Activated CD4-positive, alpha-beta T cell treated with anti-CD3 and anti-CD28 coated beads, Interleukin-2, amount 10 ng/mL, durations not matched to agents 24 days and 14 days (primary cell): ENCODE measurements at places on chromosomes 12 and 14.
A peak's percentile ranks its signal among the peaks of the same experiment; 100 is the strongest.

GRCh38 chr14:97280526-97280925, 483.3 kb downstream of the VRK1 start:
- DNase-seq, result no peak

- DNase-seq, result no peak
These were observed 6.4 kb upstream of the RAB21 start for GRCh38 chr12:71748081-71748850.

- DNase-seq, result no peak
These were observed 337.2 kb upstream of the NAV3 start for GRCh38 chr12:77493302-77494168.

DNA sequence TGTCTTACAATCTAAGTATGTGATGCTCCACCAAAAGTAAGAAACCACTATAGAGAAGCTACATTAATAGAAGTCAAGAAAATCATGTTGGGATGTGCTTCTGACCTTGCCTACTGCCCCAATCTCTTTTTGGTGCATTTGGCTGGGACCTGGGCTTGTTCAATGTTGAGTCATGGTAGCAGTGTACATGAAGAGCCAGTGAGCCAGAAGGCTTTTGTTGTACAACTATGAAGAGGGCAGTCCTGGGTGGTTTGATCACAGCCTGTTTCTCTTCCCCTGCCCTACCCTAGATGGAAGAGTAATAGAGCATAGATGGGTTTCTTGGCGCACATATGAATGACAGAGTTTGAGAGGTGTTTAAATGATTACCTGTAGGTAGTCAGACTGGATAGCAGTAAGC, 56.4 kb downstream of the UBR7 start:
- DNase-seq, result no peak

DNA sequence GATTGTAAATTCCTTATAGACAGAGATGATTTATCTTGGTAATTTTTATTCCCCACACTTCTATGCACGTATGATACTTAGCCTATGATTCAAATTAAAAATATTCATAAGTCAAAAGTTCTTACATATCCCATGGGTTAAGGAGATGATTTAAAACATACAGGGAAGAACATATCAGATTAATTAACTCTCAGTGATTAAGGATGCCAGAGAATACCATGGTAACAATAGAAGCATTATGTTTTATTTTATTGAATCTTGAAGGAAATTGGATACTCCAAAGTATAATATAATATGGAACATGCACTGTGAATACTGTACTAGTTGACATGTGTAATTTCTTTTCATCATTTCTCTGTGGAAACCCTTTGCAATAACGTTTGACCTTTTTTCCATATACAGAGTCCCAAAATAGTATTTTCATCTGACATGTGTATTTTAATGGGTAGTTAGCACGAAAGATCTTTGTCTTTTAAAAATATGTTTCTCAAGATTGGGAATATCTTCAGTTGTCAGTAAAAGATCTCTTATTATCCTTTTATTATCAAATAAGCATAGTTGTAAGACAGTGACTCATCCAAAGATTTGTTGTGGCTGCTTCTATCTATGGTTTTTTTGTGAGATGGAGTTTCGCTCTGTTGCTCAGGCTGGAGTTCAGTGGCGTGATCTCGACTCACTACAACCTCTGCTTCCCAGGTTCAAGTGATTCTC, 166.7 kb downstream of the RAD51B start:
- no peak for DNase-seq

DNA sequence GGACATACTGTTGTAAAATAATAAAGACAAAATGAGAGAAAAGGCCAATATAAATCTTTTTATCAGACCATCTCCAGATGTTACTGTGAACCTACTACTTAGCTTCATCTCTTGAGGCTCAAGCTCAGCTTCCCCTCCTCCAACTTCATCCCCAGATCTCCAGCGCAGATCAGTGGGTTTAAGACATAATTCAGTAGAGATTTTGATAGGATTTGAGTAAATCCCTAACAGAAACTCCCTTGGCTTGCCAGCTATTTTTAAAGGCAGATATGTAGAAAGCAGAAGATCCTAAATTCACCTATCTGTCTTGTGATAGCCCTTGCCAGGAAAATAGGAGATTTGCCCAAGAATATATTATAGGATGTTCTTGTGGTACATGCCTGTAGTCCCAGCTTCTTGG, 236.7 kb downstream of the FBXL14 start:
- DNase-seq, result no peak

DNA sequence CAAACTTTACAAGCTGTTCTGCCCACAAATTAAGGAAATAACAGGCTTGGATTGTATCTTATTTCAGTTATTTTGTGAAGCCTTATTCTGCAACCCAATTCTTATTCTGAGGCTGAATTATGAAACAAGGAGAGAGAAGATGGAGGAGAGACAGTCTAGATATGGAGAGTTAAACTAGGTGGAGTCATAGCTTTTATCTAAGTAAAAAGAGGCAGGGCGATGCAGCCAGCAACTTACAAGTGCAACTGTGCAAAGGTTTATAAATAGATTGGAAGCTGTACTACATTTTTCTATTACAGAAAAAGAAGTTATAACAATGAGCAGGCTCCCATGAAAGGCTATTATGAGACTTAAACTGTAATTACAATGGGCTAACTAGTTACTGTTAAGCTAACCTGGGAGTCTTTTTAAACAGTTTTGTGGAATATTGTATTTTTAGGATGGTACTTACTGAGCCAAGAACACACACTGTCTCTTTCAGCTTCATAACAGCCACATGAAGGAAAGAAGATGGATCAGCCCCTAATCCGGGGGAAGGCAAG, 22.4 kb downstream of the NID2 start:
- no peak for DNase-seq

- no peak for DNase-seq
These were observed 190.2 kb upstream of the CAND1 start for GRCh38 chr12:67078957-67079356.

DNA sequence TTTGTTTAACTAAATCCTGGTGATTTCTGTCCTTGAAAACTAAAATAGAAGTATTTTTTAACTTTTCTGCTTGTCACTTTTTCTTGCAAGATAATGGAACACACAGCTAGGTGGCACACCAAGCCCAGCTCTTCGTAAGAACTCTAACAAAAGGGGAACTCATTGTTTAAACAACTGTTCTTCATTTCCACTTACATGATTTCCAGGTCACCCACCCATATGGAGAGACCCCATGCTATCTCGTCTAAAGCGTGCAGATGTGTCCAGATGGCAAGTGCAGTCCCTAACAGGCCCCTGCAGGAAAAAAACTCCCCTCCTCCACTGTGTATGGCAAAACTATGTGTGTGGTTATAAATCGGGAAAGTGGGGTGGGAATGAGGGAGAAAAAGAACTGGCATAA, 43.3 kb upstream of the NT5DC3 start:
- peak; percentile 73 for DNase-seq

DNA sequence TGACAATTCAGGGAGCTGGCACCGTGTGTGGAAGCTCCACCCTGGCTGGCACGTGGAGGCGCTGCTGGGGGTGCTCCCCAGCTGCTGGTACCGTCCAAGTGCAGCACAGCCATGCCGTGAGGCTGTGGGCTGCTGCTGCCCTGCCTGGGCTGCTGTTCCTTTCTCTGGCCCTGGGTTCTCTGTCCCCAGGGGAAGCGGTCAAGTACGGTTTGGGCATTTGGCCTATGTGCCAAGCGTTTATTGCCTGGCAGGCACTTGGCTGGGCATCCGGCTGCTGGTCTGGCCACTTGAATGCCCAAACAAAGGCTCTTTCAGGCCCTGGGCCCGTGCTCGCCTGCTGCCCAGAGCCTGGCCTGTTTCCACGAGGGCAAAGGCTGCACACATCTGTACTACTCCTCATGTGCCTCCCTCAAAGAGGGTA, 39.6 kb downstream of the RHOF start:
- DNase-seq, result no peak

GRCh38 chr12:131672941-131673887, 37.7 kb upstream of the SFSWAP start:
- DNase-seq, result no peak

DNA sequence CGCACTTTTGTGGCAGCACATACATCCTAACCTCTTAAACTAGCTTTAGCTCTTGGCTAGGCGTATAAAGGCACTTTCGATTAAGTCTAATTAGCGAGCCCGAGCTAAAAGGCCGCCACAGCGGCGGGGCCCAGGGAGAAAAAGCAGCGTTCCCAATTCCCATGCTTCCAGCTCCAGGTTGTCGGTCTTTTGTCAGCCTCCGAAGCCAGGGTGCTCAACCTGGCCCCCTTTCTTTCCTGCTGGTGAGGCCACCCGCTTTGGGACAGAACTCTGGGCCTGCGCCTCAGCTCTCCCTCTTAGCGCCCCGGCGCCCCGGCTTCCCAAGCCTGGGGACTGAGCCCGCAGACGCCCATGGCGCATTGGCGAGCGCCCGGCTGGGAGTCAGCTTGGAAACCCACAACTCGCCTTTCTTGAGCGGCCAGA, 33.3 kb upstream of the TBX5 start:
- DNase-seq, result no peak

DNA sequence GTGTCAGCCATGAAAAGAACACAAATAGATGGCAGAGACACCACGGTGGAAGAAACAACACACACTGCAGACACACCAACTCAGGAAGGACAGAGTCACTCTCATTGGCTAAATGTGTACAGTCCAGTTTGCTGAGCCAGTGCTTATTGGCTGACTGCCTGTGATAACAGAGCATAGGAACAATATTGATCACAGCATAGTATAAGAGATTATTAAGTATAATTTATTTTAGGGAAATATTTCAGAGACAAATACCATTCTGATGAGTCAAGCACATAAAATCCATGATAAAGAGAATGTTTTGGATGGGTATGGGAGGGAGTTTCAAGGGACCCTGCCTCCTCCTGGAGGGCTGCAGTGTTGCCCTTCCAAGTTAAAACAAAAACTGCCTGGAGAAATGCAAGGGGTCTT, 50.9 kb downstream of the BTG1 start:
- no peak for DNase-seq

GRCh38 chr14:31677630-31678029, 116.4 kb downstream of the NUBPL start:
- DNase-seq, result no peak

- DNase-seq, result no peak
These were observed 238.7 kb downstream of the ATXN7L3B start for GRCh38 chr12:74776378-74776777.

- no peak for DNase-seq
These were observed 6.8 kb downstream of the VRK1 start for GRCh38 chr14:96803958-96804357.

DNA sequence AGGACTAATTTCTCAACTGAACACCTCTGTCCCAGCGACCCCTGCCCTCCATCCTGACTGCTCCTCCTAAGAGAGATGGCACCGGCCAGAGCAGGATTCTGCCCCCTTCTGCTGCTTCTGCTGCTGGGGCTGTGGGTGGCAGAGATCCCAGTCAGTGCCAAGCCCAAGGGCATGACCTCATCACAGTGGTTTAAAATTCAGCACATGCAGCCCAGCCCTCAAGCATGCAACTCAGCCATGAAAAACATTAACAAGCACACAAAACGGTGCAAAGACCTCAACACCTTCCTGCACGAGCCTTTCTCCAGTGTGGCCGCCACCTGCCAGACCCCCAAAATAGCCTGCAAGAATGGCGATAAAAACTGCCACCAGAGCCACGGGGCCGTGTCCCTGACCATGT, 756 bp downstream of the RNASE7 start:
- no peak for DNase-seq

- no peak for DNase-seq
These were observed 28.8 kb downstream of the POLE start for GRCh38 chr12:132658149-132658894.

DNA sequence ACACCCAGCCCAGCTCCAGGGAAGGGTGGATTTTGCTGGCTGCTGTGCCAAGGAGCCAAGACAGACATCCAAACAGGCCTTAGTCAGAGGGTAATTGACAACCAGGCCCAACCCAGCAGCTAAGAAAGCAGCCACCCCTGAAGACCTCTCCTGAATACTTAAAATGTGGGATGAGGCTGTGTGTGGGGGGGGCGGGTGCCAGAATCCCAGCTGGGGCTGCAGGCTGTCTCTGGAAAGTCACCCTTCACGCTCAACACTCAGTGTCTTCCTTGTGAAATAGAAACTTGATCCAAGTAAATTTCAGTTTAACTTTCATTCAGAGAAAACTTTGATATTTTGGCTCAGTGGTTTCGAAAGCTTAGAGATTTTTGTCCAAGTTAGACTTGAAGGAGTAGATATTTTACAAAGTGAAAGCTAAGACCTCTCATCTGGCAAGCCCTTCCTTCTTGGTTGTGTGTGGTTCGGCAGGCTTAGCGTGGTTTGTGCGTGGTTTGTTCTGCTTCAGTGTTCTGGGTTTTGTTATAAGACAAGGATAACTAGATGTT, 5.1 kb downstream of the PAPLN start:
- no peak for DNase-seq

DNA sequence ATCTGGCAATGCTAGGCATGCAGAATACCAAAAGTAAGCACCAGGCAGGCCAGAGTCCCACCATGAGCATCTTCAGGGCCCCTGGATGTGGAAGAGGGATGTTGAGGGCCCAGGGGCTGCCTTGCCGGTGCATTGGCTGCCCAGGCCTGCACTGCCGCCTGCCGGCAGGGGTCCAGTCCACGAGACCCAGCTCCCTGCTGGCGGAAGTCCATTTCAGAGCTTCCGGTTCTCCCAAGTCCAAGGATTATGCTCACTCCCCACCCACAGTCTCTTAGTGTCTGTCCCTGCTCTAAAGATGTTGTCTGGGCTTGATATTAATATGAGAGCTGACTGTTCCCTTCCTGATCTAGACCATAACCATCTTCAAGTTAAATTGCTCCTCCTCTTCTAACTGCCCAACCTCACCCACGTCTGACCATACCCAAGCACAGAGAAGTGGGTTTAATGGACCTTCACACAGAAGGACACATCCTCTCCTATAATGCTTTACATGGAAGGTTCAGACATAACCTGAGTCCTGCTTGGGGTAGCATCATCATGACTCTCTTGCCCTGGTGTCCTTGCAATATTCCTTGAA, 117.4 kb downstream of the DAD1 start:
- no peak for DNase-seq

DNA sequence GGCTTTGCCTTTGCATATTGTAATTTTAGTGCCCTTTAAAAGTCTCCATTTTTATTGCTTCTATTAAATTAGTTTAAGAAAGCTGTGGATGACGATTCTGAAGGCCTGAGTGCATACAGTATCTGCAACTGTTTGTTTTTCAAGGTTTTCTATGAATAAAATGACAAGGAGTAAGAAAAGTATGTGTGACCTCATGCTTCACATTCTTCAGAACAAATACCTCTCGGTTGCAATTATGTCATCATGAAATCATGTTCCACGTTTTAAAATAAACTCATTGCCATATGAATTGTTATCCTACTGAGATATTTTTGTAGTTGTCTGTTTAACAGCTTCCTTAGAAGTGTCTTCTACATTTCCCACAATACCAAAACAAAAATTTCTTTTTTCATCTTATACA, 374.6 kb downstream of the MDGA2 start:
- no peak for DNase-seq

GRCh38 chr12:20268771-20269170, 99.6 kb upstream of the PDE3A start:
- DNase-seq, result no peak

DNA sequence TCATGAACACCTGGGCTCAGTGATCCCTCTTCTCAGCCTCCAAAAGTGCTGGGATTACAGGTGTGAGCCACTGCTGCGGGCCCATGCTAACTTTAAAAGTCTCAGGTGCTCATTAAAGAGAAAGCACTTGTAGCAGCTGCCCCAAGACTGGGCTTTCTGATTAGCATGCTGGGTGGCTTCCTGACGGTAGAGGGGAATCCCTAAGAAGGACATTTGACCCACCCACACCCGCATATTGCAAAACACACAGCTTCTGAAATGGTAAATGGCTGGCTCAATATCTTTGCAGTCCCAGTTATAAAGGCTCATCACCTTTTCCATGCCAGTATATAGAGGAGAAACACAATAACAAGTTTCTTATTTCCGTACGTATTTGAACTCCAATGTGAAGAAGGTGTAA, 19.3 kb upstream of the BICD1 start:
- no peak for DNase-seq
